ENCODE measurements at places on chromosomes 4 and X.

DNA sequence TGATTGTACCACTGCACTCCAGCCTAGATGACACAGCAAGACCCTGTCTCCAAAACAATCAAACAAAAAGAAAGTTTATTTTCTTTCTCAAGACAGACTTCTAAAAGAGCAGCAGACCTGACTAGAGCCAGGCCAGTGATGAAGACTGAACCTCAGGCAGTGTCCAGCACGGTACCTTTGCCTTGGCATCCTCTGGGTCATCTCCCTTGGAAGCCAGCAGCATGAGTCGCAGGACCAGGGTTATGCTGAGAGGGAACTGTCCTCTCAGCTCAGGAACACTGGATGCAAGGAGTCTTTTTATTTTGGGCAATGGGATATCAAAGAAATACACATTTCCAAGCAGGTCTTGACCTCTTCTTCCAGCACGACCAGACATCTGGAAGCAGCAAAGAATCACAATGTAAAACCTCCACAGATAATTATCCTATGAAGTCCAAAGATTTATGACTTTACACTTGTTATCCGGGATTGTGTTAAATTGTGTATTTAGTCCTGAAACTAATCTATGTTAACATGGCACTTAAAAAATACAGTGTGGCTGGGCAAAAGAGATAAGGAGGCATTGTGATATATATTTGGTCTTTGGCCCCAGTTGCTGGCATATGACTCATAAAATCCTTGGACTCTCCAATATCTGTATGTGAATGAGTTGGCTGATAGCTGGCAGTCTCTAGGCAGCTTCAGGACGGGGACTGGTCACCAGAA is 66.0 kb upstream of the DDX60 start:
- DNase-seq = no peak

GRCh38 chr4:656436-657337 is 17.4 kb downstream of the ATP5ME start:
- DNase-seq = no peak

DNA sequence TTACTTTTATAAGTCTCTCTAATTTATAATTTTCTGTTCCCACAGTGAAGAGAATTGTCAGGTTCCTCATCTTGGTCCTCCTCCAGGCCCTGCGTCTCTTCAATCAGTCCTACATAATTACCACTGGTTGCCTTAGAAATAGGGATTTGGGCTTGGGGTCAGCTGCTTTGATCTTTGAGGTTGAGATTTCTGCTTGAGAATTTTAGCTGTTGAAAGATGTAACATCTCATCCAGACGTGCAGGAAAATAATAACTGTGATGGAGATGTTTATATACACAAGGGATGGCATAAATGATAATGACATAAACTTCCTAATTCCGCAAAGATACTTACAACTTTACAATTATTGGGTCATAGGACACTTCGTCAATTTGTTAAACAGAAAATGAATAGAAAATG is 30.3 kb downstream of the AADAT start:
- no peak for DNase-seq

- DNase-seq = no peak
Measured at GRCh38 chr4:187433141-187433540, 562.4 kb upstream of the ZFP42 start.

GRCh38 chrX:99242001-99242400 is 1168.1 kb downstream of the PCDH19 start:
- no peak for DNase-seq

- no peak for DNase-seq
Measured at GRCh38 chr4:122673252-122673651, 52.4 kb upstream of the IL21 start.

GRCh38 chrX:139224953-139225665 is 305.4 kb upstream of the F9 start:
- DNase-seq = no peak

- DNase-seq = no peak
Measured at GRCh38 chr4:20253735-20254409, 2.2 kb downstream of the SLIT2 start.

DNA sequence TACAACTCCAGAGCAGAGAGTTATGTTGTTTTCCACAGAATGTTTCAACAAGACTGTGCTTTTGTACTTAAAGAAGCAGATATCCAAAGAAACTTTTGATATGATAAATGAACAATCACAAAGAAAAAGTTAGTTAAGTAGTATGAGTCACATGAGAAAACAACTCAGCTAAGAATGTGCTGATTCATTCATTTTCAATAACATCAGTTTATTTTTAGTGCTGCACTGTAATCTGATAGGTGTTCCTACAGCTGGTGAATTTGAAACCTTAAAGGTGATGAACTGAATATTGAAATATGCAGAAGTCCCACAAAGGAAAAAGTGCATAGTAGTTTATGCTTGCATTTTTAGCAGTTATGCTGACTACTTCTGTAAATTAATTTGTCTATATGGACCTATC is 180.3 kb upstream of the TENM3 start:
- no peak for DNase-seq

- DNase-seq = no peak
Measured at GRCh38 chrX:42778096-42778495, at the start of gene PPP1R2C. TSS of gene PPP1R2C (minus strand) at chrX:42778163. CDS start at chrX:42778079, 84 bp downstream.

DNA sequence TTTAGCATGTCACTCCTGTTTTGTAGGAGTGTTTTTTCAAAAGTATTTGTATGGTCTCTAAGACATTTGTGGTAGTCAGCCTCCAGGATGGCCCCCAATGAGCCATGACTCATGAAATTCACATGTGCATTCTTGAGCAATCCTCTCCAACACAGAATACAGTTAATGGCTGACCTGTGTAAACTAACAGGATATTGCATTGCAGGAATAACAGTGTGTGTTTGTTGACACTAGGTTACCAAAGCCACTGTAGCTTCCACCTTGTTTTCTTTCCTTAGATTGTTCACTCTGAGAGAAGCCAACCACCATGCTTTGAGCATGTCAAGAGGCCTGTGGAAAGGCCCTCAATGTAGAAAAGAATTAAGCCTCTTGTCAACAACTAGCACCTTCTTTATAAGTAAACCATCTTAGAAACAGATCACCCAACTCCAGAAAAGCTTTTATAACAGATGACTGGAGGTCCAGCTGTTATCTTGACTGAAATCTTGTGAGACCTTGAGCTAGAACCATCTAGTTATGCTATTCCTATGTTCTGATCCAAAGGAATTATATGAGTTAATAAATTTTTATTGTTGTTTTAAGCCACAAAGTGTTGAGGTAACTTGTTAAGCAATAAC is 28.5 kb downstream of the TBCK start:
- DNase-seq = no peak

- DNase-seq = no peak
Measured at GRCh38 chrX:19137067-19137466, 14.8 kb upstream of the ADGRG2 start.

Measured in stimulated activated CD4-positive, alpha-beta T cell treated with anti-CD3 and anti-CD28 coated beads, Interleukin-1b, Interleukin-23, amount 100 ng/mL, for 24 hours (primary cell).